Stimulated activated CD4-positive, alpha-beta T cell treated with anti-CD3 and anti-CD28 coated beads, Interleukin-1b, Interleukin-23, amount 100 ng/mL, for 48 hours (primary cell): ENCODE measurements at places on chromosomes 5 and 9.

DNA sequence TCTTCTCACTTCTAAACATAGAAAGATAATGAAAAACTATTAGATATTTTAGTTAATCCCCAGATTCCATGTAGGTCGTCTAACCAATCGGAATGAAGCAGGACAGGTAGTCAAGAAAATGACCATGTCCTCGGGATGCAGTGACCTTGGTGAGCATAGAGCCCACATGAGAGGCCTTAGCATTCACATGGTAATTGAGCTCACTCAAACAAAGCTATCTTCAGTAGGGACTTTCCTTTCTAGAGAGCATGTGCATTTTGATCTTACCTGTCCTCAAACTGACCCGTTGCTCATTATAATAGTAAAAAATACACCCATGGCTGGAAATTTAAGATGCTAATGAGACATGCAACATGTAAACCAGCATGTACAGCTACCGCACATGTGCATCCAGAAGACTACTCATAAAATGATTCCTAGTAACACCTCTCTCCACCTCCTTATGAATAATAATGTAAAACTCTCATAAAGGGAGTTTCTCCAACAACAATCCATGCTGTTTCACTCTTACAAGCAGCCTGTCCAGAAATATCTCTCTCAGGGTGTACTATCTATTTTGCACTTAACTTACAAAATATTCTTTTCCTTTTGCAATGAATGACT is 274.0 kb upstream of the CDH9 start:
- DNase-seq, result no peak

DNA sequence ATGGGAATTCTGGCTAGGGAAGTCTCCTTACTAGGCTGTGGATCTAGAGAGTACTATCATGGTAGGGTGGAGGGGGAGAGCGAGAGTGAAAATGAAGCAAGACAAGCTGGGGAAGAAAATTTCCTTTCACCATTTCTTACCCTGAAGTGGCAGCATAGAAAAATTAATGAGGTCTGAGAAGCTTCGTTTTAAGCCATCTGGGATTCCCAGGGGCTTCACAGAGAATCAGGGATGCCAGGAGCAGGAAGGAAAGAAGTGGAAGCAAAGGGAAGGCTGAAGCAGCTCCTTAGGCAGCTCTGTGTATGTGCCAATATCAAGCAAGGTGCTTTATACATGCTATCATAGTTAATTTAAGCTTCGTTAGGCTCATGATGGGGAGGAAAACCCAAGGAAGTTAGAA is 169.9 kb downstream of the ZSWIM6 start:
- DNase-seq, result no peak

DNA sequence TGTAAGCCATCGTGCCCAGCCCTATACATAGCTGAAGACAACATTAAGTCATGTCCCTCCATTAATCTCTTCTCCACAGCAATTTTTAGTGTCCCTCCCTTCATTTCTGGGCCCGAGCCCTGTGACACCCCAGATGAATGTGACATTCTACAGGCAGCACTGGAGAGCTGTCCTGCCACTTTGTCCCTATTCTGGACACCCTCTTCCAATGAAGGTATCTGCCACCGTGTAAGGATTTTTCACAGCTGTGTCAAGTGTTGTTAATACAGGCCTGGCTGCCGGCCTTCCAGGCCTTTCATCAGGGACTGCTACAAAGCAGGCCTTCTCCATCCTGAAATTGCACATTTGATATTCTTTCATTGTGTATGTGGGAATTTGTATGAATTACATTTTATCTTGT is 62.0 kb upstream of the SLC28A3 start:
- DNase-seq, result no peak

DNA sequence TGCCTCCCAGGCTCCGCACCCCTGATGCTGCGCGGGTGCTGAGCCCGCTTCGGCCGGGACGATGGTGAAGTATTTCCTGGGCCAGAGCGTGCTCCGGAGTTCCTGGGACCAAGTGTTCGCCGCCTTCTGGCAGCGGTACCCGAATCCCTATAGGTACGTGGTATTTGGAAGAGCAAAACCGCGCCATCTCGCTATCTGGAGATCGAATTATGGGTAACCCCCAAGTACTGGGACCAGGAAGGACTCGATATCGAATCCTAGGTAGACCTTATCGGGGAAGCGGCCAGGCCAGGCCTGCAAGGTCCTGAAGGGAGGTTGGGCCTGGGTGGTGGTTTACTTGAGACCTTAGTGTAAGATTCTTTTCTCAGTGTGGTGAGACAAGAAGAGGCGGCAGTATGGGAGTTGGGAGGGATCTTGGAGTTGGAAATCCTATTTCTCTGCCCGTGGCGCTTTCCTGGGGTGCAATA is 359 bp downstream of the PRELID1 start:
- DNase-seq, result no peak

GRCh38 chr5:143153332-143154119 is 250.0 kb downstream of the NR3C1 start:
- DNase-seq, result no peak

DNA sequence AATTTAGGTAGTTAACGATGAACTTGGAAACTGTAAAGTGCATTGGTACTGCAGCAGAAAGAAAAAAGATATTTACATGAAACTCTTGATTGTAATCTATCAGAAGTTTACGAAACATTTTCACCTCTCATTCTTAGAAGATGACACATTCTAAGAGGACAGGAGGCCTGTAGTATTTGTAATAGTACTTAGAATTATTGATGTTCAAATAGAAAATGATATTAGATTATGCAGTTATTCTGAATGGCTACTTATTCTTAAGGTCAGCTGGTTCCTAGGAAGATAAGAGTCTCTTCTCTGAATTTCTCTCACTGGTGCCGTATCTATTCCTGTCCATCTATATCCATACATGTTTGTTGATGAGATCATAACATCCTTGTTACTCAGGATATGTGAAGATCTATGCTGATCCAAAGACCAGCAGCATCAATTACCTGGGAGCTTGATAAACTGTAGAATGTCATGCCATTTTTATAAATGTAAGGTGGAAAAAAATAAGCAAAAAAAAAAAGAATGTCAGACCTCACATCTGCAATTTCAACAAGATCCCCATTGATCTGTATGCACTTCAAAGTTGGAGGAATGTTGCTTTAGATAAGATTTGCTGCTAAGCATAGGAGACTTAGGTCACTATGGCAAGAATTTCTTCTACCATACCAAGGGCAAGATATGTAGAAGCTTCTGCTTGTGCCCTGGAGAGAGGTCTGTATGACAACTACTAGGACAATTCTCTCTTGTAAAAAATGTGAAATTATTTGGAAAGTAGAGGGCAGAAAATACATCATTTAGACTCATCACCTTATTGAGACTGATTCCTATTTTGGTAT is 42.4 kb upstream of the RICTOR start:
- no peak for DNase-seq

GRCh38 chr5:111511831-111512374 is 432 bp downstream of the STARD4 start:
- DNase-seq, result peak; percentile 4

- peak; percentile 61 for DNase-seq
These were observed 6.2 kb downstream of the MAPKAP1 start for GRCh38 chr9:125700791-125701190.

DNA sequence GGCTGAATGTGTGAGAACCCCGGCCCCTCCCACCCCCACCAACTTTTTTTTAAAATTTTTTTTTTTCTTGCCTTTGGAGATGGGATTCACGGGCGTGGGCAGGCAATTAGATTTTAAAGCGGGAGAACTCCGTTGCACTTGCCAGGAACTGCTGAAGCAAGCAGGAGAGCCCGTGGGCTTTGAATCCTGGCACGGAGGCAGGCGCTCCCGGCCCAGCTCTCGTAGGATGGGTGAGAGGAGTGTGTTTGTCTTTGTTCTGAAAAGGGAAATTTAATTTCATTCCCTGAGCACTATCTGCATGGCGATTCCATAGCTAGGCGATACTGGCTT is 54.3 kb upstream of the BOD1 start:
- DNase-seq, result no peak

GRCh38 chr9:127502706-127503378 is 51.5 kb downstream of the LRSAM1 start:
- DNase-seq, result no peak

GRCh38 chr5:6632324-6632887 is 438 bp downstream of the NSUN2 start:
- no peak for DNase-seq

GRCh38 chr5:32173267-32174010 is 680 bp downstream of the GOLPH3 start:
- DNase-seq, result peak; percentile 41

GRCh38 chr5:163135849-163136248 is 301.5 kb upstream of the CCNG1 start:
- no peak for DNase-seq

DNA sequence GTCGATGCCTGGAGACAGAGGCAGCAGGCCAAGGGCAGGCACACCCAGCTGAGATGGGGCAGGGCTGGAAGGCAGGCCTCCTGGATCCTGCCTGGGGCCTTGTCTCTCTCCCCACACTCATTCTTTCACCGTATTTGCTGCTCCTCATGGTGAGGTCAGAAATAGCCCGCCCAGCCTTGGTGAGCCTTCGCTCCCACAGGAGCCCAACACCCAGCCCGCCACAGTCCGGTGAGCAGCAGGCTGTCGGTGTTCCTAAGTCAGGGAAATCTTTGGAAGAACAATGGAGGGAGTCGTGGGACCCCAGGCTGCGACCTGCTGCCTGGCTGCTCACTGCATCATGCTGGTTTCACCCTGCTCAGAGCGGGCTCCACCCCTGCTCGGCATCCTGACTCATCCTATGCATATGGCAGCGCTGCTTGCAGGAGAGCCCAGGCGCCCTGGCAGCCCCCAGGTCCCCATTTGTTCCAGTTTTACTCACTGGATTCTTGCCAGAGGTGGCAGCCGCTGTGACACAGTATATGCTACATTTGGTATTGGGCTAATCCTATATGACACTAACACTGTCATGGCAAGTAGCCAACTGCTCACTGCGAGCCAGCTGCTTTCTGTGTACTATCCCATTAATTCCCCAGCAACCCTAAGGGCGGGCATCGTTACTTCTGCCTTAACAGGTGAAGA is 53.2 kb upstream of the NCS1 start:
- DNase-seq, result no peak

DNA sequence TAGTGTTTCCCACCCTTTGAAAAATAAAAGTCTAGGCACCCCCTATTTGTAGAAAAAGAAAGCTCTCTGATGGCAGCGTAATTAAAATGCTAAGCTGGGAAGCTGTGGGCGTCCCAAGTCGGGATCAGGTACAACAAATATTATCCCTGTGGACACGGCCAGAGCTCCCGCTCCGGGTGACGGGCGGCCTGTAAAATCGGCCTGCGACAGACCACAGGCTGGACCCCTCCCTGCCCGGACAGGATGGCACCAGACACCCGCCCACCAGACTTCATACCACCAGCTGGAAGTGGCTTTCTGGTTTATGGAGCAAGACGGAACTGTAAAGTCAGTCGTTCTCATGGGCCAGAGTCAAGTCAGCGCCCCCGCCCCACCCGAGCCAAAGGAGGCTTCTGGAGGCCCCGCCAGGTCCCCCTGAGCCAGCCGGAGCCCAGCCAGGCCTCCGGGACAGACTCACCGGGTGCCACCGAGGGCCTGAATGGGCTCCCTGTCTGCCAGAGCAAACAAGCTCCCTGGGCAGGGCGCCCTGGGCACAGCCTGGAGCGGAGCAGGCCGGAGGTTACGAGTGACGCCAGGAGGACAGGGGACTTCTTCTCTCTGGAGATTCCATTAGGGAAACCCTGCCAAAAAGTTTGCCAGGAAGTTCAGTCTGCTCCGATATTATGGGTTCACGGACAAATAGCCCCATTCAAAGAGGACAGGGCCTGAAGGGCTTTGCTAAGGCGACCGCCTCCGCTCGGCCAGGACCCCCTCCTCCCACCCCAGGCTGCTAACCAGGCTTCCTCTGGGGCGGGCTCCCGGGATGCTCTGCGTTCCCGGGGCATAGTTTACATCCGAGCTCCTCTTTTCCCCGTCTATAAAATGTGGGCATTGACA is 173.7 kb downstream of the ERCC6L2 start:
- no peak for DNase-seq

DNA sequence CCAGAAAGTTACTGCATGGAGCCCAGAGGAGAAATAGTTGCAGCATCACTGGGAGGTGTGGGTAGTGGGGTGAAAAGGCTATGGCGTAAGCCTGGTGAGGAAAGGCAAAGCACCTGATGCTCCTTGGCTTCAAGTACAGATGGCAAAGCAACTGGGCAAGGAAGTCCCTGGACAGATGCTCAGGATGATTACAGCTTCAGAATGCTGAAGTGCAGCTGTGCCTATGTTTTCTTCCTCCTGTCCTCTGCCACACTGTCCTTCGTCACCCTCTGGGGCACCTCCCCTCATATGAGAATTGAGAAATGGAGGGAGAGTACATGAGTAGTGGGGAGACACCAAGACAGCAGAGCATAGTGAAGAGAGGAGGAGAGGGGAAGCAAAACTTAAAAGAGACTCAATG is 328.0 kb downstream of the PDE4D start:
- DNase-seq, result no peak

DNA sequence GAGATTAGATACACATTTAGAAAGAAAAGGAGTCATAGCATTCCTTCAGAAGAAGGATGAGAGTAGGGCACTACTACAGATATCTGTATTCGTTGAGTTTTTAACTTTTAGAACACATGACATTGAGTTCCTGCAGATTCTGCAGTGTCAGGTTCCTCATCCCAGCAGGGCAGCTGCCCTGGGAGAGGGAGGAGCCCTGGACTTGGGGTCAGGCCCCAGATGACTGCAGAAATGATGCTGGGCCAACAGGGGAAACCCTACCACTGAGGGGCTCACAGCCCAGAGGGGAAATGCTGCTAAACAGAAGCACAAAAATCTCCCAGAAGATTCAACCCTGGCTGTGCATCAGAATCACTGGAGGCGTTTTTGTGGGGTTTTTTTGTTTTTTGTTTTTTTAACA is 68.9 kb upstream of the TAF1L start:
- no peak for DNase-seq

DNA sequence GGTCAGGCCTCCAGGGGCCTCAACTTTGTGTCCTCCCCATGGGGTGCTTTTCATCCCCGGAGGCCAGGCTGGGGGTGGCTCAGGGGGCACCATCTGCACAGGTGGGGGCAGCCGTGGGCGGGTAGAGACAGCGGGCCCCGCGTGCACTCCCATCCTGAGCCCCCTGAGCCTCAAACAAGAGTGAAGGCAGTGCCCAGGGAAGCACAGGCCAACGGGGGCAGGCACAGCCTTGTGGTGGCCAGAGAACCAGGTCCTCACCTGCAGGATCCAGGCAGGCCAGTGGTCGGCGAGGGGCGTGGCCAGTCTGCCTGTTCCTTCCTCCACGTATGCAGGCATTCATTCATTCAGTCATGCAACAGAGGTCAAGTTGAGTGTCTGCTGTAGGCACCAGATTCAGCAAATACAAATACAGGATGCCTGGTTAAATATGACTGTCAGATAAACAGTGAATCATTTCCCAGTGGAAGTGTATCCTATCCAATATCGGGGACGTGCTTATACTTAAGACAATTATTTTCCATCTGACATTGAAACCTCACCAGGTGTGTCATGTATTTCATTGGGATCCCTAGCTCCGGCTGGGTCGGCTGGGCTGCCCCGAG is 22.3 kb downstream of the KCNT1 start:
- DNase-seq, result no peak

- no peak for DNase-seq
These were observed 6.6 kb downstream of the C1QTNF2 start for GRCh38 chr5:160363660-160364395.

GRCh38 chr5:151214614-151215545 is 9.0 kb downstream of the CCDC69 start:
- DNase-seq, result no peak
